ENCODE measurements at places on chromosomes 12 and 14. TPM values are rescaled to one million over a fixed set of nuclear protein-coding genes. Genes with fewer than 3 reads are reported as not detected.

GRCh38 chr14:96105089-96105925 lies 66.1 kb downstream of the C14orf132 start:
- no peak for DNase-seq

DNA sequence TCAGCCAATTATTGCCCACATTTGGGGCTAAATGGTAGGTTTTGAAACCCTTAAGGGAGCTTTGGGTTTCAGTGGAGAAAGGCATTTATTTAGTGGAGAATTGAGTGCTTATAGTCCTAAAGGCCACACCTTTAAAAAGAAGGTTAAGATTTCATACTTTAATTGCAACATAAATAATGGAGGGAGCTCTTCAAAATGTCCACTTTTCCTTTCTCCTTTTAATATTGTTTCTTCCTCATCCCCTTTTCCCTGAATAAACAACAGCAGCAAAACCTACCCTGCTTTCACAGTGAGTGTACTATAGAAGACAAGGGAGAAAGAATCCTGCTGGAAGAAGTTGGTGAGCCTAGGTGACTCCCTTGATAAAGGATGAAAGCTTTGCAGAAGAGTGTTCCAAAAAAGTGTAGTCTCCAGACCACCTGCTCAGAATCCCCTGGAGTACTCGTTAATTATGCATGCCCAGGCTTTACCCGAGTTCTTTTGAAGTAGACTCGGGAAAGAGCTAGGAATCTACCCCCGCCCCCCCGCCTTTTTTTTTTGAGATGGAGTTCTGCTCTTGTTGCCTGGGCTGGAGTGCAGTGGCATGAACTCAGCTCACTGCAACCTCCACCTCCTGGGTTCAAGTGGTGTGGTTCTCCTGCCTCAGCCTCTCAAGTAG lies 11.5 kb upstream of the EID3 start:
- DNase-seq: no peak

DNA sequence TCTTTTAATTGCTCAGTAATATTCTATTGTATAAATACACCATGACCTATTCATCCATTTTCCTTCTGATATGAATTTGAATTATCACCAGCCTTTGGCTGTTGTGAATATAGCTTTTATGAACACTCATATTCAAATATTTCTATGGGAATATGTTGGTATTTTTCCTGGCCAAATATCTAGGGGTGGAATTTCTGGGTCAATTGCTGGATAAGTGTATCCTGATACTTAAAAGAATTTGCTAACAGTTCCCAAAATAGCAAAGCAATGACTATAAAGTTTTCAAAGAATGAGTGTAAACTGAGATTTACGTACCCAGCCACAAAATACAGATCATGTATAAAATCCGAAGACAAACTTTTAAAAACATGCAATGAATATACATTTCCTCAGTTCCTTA lies 148.7 kb upstream of the CLEC14A start:
- no peak for DNase-seq

DNA sequence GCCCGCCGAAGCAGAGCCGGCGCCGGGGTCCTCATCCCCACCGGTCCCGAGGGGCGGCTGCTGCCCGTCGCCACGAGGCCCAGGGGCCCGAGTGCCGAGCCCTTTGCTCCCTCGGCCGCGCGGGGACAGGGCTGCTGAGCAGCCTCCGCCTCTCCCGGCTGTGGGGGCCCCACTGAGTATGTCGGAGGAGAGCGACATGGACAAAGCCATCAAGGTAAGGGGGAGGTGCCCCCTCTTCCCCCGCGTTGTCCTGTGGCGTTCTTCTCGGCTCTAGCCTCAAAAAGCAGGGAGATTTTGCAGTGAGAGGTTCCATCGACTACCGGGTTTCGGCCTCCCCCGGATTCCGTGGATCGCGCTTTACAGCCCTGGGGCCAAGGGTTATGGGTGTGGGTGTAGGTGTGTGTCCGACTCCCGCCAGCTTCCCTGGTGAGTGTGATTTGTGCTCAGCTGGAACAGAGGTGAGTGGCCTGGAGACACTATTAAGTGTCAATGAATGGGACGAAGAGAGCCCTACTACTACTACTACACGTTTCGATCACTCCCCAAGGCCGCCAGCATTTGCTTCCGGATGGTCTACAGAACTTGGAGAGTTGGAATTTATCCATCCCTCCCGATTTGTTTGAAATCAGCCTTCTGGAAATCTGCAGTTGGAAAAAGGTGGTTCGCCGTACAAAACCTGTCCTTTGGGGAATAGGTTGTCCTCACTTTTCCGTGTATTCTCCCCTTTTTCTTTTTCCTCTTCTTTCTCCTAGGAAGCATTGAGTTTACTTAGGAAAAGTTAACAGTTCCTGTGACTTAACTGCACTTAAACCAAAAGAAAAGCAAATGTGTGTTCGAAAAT lies 748 bp downstream of the MAPKAPK5 start:
- no peak for DNase-seq

GRCh38 chr12:5073054-5073453 lies 29.4 kb downstream of the KCNA5 start:
- DNase-seq: no peak

The SOX5 gene
- not detected for total RNA-seq

The HOTAIR gene
- total RNA-seq: not detected

The RPS6KA5 gene
- total RNA-seq: 45.3 TPM

The IFNG-AS1 gene
- 5.1 TPM for total RNA-seq

The GRIP1 gene
- 0.34 TPM for total RNA-seq
